ENCODE measurements at places on chromosomes 2 and 18.

- no peak for DNase-seq
Measured at GRCh38 chr18:48022021-48022420, 91.6 kb upstream of the SMAD2 start.

DNA sequence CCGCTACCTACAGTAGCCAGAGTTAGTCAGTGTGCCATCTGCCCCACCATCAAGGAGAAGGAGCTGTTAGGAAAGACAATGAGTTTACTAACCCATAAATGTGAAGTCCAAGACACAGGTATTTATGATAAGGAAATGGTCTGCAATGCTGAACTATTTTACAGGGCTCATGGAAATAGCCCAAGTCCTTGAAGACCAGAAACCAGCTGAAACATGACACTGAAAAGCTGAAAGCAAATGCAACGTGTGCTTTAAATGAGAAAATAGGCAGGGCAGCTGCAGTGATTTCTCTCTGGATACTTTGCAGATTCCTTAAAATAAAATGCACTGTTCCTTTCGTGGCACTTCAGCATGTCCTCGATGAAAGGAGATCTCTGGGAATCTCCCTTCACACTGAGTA is 256.4 kb upstream of the TCF4 start:
- DNase-seq: no peak

DNA sequence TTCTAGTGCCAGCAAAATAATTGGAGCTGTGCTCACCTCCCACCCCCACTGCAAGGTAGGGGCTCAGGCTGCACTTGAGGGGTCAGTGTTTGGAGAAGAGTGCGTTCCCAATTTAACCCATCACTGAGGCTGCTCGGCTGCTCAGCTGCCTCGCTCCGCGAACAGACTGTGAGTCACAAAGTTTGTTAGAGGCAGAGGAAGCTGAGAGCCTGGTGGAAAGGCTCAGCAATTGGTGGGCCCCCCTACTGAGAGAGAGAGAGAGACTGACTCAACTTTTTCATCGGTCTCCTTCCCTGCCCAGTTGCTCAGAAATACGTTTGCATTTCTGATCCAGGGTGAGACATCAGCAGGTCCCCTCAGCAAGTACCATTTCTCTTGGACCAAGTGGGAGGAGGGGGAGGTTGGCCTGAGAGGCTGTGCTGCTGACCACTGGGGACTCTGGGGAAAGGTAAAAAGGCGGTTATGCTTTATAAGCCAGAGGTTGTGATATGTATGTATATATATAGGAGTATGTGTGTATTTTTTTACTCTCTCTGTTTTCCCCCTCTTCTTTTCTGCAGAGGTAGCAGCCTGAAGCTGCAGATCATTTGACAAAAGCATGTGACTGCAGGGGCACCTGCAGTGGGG is 1.5 kb downstream of the EFR3B start:
- peak; percentile 58 for DNase-seq

- DNase-seq: no peak
Measured at GRCh38 chr2:196177124-196177523, 5.7 kb upstream of the STK17B start.

- DNase-seq: no peak
Measured at GRCh38 chr2:45345331-45346234, 265.5 kb downstream of the SRBD1 start.
